ENCODE measurements at places on chromosomes 16 and 17.

- no peak for DNase-seq
Observed at GRCh38 chr17:80774146-80774545, 217.5 kb upstream of the CHMP6 start.

GRCh38 chr17:59778996-59779395 is 71.5 kb downstream of the VMP1 start:
- no peak for DNase-seq

DNA sequence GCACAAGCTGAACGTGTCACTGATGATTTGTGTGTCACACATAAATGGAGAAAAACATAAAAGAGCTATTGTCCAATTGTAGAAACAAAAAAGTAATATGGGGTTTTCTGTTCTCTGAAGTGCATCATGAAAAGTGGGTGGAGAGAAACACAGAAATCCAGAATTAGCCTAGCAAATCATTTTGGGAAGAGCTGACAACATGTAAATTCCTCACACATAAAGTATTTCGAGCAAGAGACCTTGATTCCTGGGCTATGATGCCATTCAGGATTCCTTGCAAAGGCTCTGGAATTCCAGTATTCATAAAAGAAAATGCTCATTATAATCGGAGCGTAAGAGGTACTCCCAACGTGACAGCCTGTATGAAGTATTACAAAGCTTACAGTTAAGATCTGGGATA is 1.1 kb downstream of the DCUN1D3 start:
- DNase-seq, result no peak

DNA sequence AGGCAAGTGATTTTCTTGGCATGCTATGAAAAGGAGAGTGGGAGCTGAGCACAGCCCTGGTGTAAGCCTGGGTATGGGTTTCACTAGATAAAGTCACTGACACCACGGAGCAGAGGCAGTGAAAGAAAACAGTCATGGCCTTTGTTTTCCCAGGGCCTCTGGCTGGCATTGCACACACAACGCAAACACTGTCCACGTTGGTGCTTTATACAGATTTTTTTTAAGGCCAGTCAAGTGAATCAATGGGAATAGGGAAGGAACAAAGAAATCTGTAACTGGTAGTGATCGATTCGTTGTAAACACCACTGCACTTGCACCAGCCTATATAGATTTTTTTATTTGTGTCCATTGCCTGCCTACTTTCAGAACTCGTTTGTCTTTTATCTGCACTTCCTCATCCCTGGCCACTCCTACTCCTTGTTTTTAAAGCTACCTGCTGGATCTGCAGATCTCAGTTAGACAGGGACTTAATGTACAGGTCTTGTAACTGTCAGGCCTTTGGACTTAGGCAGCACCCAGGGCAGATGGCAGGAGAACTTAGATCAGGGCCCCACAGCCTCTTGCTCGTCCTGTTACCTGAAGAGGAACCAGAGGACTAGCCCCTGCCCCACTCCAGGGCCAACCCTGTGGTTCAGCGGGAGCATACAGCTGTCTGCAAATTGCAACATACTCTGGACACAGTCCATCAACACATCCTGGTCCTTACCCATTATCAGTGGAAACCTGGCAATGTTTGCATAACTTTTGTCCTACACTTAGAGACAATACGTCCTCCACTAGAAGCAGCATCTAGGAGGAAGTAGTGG is 10.6 kb upstream of the TMIGD1 start:
- no peak for DNase-seq

DNA sequence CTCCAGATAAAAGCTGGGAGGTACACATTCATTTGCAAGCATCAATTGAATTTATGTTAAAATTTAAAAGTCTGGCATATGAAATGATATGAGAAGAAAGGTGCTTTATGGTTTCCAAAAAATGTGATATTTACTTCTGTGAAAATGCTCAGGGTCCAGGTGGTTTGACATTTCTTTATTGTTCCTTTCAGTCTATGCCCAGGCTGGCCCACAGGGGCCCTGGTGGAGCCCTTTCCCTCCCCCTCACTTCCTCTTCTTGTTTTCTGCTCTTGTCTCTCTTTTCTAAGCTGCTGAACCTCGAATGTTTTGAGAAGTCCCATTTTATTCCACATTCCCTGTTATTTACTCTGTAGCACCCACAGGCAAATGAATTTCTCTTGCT is 127.8 kb downstream of the HS3ST3B1 start:
- peak; percentile 63 for DNase-seq

DNA sequence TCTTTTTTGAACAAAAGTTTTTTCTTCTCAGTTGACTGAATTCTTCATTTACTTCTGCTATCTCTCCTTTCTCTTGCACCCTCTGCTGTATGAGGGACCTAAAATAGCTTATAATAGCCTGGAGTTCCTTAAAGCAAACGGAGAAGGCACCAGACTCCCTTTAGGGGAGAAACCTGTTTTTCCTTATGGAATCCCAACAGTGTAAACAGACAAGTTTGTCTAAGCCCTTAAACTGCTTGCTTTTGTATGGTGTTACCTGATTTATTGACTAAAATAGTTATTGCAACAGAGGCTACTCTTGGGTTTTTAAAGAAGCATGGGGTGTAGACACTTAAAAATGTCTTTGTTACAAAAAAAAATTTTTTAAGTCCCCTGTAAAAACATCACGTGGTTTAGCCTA is 12.9 kb upstream of the TRIM25 start:
- no peak for DNase-seq

- DNase-seq, result peak; percentile 40
Observed at GRCh38 chr17:39777534-39778365, 40.0 kb downstream of the GRB7 start.
